ENCODE measurements at places on chromosomes 3 and 15.

- no peak for DNase-seq
Measured at GRCh38 chr3:31353166-31353565, 179.6 kb upstream of the STT3B start.

DNA sequence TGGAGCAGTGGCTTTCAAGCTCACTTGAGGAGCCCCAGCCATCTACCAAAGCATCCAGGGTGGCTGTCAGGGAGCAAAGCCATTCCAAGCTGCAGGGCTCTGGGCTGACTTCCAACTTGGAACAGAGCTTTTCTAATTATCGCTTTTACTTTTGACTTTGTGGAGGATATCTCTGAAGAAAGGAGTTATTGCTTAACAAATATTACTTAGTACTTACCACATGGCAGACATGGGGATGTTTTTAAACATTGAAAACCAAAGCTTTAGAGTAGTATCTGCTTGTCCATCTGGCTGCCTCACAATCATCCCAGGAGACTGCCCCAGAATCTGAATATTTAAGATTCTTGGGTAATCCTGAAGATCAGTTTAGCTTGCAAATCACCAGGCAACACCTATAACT lies 8.9 kb downstream of the TAGLN3 start:
- no peak for DNase-seq

- DNase-seq: no peak
Measured at GRCh38 chr3:124089214-124089613, 97.3 kb upstream of the ROPN1 start.

DNA sequence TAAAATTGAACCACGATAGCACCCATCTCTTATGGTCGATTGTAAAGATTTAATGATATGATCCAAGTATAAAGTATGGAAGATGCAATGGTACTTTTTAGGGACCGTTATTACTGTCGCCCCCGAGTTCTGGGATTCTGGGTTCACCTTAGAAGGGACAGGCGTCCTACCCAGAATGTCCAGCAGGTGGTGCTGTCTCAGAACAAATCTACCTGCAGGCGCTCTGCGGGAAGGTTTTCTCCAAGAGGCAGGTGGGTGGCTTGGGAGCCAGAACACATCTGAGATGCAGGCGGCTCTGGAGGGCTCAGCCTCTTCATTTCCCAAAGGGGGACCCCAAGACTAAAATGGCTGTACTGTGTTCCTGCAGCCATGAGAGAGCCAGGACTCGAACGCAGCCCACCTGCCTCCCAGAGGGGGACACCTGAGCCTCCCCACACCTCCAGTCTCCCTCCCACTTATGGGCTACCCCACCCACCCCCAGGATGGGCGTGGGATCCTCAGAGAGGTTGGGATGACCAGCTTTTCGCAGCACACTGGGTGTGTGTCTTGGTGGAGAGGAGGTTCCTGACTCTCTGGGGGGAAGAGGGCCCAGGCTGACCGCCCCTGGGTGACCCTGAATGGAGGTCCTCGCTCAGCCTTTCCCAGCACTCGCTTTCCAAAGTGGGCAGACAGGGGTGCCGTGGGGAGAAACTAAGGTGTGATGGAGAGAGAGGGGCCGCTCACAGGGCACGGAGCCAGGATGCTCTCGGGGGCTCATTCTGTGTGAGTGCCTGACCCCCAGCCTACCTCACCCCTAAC lies 28.1 kb upstream of the CORO2B start:
- DNase-seq: no peak

GRCh38 chr3:188108703-188109412 lies 45.1 kb upstream of the LPP start:
- no peak for DNase-seq

DNA sequence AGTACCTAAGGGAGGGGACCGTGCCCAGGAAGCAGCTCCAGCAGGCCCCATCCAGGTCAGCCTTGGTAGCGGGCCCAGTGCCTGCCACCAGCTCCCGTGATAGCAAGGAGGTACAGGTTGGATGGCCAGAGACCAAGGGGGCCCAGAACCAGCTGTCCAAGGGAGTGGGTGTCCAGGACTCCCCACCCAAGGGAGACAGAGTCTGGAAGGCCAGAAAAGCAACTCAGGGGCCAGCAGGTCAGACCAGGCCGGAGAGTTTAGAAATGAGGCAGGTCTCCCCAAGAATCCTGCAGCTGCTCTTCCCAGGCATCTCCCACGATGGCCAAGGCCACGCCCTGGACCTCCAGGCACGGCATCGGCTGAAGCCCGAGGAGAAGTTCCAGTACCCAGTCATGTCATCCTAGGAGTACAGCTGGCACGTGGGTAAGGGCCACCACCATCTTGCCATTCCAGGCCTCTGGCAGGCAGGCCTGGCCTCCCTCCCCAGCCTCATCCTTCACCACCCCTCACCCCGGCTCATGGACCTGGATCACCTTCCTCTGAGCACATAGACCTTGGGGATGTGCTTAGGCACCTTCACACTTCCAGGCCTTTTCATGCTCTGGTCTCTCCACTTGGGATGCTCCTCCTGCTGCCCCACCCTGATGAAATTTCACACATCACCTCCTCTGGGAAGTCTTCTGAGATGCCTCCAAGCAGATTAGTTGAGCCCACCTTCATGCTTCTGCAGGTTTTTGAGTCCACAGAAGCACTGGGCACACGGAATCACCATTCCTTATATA lies 30.5 kb downstream of the DNASE1L3 start:
- no peak for DNase-seq

- no peak for DNase-seq
Measured at GRCh38 chr3:105907777-105908176, 39.0 kb upstream of the CBLB start.

- DNase-seq: no peak
Measured at GRCh38 chr3:79390352-79390751, 377.4 kb downstream of the ROBO1 start.

DNA sequence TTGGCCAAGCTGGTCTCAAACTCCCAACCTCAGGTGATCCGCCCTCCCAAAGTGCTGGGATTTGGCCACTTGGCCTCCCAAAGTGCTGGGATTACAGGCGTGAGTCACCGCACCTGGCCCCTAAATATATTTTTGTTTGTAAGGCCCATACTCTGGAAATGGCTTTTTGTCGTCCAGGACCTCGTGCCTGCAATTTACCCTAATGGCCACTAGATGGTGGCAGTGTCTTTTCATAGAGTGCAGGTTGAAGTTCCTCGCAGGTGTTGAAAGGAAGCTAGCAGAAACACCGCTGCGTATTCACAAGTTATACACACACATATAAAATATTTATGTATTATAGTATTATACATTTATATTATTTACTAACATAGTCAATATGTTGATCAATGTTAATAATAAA lies 97.2 kb downstream of the LRTM1 start:
- DNase-seq: no peak

GRCh38 chr3:128911911-128912310 lies 32.5 kb downstream of the ACAD9 start:
- DNase-seq: no peak

DNA sequence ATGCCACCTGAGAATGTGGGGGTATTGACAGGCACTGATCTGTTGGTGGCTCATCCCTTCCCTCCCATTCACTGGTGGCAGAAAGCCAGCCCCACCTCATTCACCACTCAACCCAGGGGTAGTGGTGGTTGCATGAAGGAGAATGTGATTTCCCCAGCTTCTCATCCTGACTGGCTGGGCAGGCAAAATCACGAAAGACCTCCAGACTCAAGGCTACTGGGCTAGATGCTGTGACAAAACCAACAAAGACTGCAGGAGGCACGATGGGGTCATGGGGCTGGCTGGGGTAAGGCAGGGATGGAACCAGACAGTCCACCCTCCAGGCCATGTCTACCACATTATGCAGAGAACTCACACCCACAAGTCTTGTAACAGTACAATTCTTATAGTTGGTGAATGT lies 33.9 kb downstream of the FSTL1 start:
- no peak for DNase-seq

DNA sequence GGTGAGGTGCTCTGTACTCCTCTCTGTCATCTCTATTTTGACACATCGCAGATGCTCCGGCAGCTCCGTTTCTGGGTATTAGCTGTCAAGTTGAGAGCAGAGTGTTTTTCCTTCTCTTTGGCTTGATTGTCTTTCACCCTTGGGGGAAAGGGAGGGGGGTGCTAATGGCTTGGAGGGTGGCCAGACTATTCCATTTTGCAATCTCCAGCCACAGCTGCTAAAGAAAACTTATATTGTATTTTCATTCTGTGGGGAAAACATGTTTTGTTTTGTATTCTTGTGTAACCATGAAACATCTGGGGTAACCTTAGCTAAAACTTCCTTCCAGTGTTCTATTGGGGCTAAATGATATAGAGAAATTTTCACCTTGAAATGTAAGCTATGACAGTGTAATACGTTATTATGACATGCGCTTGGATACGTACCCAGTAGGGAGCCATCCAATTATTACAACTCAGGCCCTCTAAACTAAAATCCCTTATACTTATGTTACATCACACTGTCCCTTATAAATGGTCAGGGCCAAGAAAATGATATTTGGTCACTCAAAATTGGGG lies 14.0 kb upstream of the LARP6 start:
- no peak for DNase-seq

- no peak for DNase-seq
Measured at GRCh38 chr3:113287111-113287802, 75.9 kb downstream of the BOC start.

DNA sequence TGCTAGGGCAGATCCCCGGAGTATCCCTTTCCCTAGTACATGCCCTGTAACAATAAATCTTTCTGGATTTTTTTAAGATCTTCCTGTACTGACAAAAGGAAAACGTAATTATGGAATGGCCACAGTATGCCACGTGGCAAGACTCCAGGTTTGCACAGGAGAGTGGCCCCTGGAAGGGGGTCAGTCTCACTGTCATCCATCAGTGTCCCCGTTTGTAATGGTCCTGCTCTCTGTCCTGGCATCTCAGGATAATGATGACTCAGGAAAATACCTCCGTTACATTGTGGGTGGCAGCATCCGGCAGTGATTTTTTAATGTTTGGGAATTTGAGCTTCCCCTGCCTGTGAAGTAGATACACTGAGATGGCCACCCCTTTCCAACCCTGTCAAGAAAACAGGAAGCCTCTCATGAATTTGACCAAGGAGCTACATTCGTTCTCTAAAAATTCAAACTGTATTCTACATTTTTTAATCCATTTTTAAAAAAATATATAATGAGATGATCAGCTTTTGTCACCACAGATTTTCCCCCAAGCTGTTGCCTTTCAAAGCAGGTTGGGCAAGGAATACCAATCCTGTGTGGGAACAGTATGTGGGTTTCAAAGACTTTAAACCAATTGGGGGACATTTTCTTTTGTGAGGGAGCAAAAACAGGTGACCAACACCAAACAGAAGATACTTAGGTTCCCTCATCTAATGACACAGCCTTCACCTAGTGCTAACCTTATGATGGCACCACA lies 110.4 kb downstream of the C3orf70 start:
- no peak for DNase-seq

- no peak for DNase-seq
Measured at GRCh38 chr15:95715116-95715903, 615.2 kb upstream of the NR2F2 start.

GRCh38 chr15:77634266-77634962 lies 1.7 kb upstream of the LINGO1 start:
- no peak for DNase-seq

GRCh38 chr3:140234256-140234655 lies 299.3 kb downstream of the CLSTN2 start:
- DNase-seq: no peak

- DNase-seq: no peak
Measured at GRCh38 chr3:61802772-61803171, 241.4 kb downstream of the PTPRG start.

- no peak for DNase-seq
Measured at GRCh38 chr3:176933704-176934103, 263.6 kb downstream of the TBL1XR1 start.

GRCh38 chr15:101207867-101208288 lies 44.0 kb downstream of the CHSY1 start:
- DNase-seq: no peak

GRCh38 chr3:46708401-46709156 lies 7.4 kb downstream of the TMIE start:
- no peak for DNase-seq

- DNase-seq: no peak
Measured at GRCh38 chr15:32959077-32959476, 235.4 kb downstream of the FMN1 start.

- DNase-seq: no peak
Measured at GRCh38 chr3:81289676-81290075, 471.8 kb downstream of the GBE1 start.

- no peak for DNase-seq
Measured at GRCh38 chr3:175356899-175357324, 497.8 kb downstream of the NAALADL2 start.

GRCh38 chr15:77832874-77833273 lies 200.2 kb upstream of the LINGO1 start:
- DNase-seq: no peak

DNA sequence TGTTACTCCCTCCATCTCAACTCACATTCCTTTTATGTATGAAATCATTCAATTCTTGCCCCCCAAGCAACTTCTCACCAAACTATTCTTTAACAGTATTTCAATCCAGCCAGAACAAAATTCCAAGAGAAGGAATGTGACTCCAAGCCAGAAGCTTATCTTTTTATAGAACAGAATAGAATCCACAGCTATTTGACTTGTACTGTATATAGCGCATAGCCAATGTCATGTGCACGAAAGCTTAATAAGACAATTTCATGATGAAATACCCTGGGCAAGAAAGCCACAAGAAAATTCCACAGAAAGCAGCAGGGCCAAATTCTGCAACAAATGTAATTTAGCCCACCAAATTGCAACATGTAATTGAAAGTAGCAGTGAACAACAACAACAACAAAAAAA lies 127.6 kb upstream of the UBE2E2 start:
- no peak for DNase-seq

DNA sequence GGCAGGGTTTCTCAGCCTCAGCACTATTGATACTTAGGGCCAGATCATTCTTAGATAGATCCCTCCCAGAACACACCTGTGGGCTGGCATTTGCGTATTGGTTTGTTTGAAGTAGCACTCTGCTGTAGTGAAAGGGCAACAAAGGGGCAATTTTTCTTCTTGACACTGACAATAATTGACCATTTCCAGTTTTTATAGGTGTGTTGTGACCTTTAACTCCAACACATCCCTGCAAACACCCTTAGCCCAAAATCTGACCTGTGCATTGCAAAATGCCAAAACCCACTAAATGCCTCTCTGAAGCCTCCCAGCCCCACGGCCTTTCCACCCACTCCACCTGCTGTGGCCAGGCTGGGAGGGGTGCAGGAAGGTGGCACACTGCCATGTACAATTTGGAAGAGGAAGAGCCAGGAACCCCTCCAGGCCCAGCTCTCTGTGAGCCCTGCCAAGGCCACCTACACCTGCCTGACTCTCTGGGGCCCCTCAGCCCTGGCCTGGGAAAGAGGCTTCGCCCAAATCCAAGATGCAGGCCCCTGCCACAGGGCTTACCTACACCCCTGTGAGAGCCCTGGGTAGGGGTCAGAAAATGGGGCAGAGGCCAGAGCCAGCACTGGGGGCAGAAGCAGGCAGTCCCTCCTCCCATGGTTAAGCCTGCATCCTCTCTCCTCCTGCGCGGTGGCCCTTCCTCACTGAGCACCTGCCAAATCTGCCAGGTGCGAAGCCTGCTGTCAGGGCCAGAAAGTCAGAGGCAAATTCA lies 9.6 kb upstream of the CYP11A1 start:
- DNase-seq: no peak

Measured in NCI-H1417 treated with DMSO at 0.1 percent for 48 hours (cell line).